ENCODE measurements at places on chromosomes 7 and 10.
A peak's percentile ranks its signal among the peaks of the same experiment; 100 is the strongest.

DNA sequence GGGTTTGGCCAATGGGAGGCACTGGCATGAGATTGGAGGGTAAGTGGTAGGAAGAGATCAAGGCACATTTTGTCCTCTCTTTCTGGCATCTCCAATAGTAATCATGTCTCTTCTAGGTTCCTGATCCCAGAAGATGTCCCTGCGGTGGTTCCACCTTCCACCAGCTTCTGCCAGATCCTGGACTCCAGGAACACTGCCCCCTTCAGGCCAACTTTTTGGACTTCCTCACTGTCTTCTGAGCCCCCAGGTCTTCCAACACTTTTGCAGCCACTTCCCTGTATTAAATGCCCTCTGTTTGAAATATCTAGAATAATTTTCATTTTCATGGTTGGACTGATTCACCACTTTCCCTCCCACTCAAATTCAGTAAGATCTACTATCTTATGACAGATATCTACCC is 60.9 kb downstream of the BAMBI start:
- DNase-seq = peak; percentile 7

DNA sequence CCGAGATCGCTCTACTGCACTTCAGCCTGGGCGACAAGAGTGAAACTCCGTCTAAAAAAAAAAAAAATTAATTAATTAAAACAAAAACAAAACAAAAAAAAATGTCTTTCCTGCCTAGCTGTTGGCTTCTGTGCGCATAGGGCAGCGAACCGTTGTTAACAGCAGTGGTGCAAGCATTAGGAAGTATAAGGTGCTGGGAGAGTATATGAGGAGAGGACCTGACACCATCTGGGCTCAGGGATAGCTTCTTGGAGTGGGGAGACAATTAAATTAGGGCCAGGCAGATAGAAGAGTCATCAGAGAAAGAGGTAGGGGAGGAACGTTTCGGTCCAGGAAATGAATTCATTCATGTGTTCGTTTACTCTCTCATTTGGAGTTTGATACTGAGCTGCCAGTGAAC is 46.2 kb upstream of the EZH2 start:
- no peak for DNase-seq

GRCh38 chr7:82017334-82017943 is 247.6 kb upstream of the HGF start:
- peak; percentile 21 for DNase-seq

GRCh38 chr7:11605749-11606148 is 226.2 kb downstream of the THSD7A start:
- DNase-seq = no peak

- no peak for DNase-seq
These were observed 138.9 kb upstream of the PTN start for GRCh38 chr7:137482466-137482865.

DNA sequence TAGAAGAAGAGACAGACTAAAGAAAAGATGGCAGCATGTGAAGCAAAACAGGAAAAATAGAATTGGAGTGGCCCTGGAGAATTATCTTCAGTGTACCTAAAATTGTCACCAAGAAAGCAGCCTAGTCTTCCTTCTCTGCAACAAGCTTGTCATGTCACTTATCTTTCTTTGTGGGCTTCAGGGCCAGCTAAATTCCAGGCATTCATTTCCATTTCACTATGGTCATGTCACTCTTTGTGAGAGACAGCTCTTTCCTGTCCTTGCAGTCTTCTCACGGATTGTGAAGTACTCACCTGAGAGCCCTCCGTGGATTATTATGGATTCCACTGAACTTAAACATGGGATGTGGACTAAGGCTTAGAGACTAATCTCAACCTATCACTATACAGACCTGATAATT is 9.0 kb upstream of the HKDC1 start:
- no peak for DNase-seq

GRCh38 chr10:132407846-132408278 is 10.9 kb downstream of the PWWP2B start:
- peak; percentile 54 for DNase-seq
